Common myeloid progenitor, CD34-positive (primary cell): ENCODE measurements at places on chromosomes 1 and 21.

GRCh38 chr21:41712201-41712600 lies 54.7 kb downstream of the RIPK4 start:
- no peak for DNase-seq

GRCh38 chr1:238001818-238002217 lies 111.1 kb upstream of the ZP4 start:
- no peak for DNase-seq

DNA sequence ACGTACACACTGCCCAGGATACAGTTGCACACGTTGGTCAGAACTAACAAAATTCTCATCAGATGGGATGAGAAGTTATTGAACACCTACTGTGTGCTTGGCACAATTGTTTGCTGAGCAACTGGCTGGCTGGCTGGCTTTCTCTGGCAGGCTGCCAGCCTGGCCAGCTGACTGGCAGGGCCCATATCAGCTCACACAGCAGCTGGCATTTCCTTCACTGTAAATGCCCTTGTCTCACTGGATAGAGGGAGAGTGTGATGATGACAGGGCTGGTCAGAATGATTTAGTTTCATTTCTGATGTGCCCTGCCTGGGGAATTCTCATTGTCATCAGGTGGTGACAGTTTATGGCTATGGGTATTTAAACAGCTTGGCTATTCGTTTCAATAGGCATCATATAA lies 15.8 kb downstream of the CAMK2N1 start:
- peak; percentile 61 for DNase-seq

DNA sequence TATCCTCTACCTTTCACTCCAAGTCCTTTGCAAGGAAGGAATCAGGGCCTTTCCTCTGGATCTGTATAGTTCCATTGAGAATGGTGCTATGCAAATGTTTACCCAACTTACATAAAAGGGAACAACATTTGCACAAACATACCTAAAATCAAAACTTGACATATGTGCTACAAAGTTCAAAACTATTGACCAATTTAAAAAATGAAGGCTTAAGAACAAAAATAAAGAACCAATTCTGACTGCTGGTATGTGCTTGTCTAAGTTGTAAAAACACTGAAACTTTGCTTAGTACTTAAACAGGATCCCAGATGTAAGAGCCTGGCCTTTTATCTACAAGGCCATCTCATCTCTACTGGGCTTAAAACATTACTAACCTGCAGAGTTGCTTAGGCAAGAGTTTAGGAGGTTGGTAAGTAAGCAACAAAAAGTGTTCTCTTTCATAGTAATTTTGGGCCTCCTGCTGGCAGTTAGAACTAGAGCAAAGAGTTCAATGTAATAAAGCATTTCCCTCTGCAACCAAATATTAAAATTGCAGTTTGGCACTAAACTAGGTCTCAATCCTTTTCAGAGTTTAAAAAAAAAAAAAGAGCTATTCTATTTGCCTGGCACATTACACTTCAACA lies 2.0 kb downstream of the SCMH1 start:
- DNase-seq = peak; percentile 80

DNA sequence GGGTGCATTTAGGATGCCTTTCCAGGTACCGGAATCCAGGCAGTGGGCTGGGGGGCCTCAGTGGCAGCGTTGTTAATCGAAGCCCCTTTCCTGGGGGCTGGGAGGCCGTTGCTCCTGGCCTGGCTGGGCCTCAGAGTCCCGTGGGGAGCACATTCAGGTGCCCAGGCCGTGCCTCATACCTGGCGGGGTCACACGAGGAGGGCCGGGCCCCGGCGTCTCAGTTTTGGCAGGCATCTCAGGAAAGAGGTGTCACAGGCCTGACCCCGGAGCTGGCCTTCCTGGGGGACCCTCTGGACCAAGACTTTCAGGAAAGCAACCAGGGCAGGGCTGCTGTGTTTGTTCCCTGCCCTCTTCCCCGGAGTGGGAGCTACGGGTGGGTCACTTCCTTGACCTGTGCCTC lies 4.1 kb downstream of the NBL1 start:
- DNase-seq = no peak

- DNase-seq = peak; percentile 74
These were observed at the start of gene B3GALT2 for GRCh38 chr1:193185901-193186731. B3GALT2 (minus strand) TSS chr1:193186613; CDS start chr1:193181562, 5,051 bp downstream.

GRCh38 chr1:68617942-68618341 lies 121.1 kb upstream of the DEPDC1 start:
- no peak for DNase-seq

DNA sequence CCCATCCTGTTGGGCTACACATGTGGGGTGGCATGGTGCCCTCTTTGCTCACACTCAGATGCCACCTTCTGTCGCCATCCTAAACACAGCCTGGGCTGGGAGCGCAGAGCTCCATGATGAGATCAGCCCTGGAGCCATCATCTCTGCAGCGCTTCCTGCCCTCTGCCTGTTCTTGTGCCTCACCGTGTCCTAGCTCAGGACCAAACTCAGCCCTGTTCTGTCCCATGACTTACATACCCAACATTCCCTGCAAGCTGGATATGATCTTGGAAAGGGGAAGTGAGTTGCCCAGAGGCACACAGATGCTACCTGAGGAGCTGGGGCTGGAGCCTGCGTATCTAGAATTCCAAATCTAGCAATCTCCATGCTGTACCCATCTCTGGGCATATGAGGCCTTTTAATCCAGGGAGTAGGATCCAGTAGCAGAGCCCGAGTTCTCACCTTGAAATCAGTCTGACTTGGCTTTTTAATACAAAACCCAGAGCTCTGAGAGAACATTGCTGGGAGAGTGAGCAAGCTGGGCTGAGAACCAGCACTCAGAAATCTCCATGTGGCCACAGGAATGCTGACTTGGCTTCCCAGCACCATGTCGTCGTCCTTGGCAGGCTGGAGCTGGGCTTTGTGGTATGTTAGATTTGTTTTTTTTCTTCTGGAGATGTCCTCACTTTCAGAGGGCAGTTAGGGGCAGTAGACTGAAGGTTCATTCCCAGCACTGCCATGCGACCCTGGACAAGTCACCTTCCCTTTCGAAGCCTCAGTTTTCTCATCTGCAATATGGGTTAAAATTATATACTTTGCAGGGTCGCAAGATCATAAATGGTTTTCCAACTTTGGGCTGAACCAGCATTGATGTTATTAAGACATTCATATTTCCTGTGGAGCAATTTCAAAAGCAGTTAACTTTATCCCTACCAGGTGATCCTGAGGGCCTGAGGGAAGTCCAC lies 2.6 kb downstream of the ALPL start:
- no peak for DNase-seq

GRCh38 chr1:169318536-169319244 lies 48.9 kb downstream of the NME7 start:
- no peak for DNase-seq

GRCh38 chr1:58353168-58353567 lies 193.4 kb downstream of the OMA1 start:
- no peak for DNase-seq

GRCh38 chr1:183360473-183360872 lies 57.7 kb downstream of the NMNAT2 start:
- DNase-seq = no peak

DNA sequence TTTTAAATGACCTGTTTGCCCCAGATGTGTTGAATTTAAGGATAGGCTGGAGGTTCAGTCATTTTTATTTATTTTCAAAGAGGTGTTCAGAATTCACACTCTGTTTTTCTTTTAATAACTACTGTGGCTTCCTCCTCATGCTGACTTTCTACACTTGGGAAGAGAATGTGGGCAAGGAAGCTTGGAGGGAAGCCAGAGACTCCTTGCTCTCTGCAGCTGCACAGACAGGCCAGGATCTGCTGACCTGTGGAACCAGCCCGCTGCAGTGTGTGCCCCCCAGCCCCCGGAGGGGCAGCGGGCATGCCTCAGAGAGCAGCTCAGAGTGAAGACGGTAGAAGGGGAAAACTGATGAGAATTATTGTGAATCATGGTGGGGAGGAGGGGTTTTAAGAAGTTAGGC lies 16.9 kb downstream of the MGST3 start:
- DNase-seq = no peak
